ENCODE measurements at places on chromosomes 1 and 21. TPM values are rescaled to one million over a fixed set of nuclear protein-coding genes. Genes with fewer than 3 reads are reported as not detected.

GRCh38 chr1:213256438-213257087 is 205.5 kb downstream of the RPS6KC1 start:
- no peaks in the 10 kb centered on the region for H3K36me3 ChIP-seq
- no peaks in the 10 kb centered on the region for H3K27me3 ChIP-seq
- no peak overlapping the region for H3K27ac ChIP-seq
- no peaks in the 10 kb centered on the region for H3K4me1 ChIP-seq

- no peak overlapping the region for H3K27ac ChIP-seq
- no peaks in the 10 kb centered on the region for H3K36me3 ChIP-seq
- H3K4me1 ChIP-seq, result no peaks in the 10 kb centered on the region
- no peak for DNase-seq
These were observed 23.1 kb downstream of the ZMYND12 start for GRCh38 chr1:42432714-42433113.

DNA sequence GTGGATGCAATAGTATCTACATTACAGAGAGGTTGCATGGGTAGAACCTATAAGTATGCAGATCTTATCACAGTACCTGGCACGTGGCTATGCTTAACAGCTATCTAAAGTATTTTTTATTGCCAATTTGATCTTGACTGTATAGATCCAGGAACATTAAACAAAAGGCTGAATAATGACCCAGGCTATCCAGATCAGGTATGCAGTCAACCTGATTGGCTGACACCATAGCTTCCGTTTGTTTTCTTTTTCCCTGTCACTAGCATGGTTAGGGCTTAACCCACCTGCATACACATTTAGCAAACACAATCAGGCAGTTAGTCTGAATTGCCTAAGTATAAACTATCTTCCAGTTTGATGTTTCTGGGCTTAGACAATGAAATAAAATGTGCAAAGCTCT is 264.9 kb upstream of the PLXNA2 start:
- no peaks in the 10 kb centered on the region for H3K27me3 ChIP-seq
- no peaks in the 10 kb centered on the region for H3K4me1 ChIP-seq
- H3K27ac ChIP-seq, result no peak overlapping the region
- no peak overlapping the region for H3K4me3 ChIP-seq
- H3K36me3 ChIP-seq, result no peaks in the 10 kb centered on the region
- no peak for DNase-seq

- H3K27me3 ChIP-seq, result no peaks in the 10 kb centered on the region
- no peaks in the 10 kb centered on the region for H3K36me3 ChIP-seq
- H3K4me3 ChIP-seq, result peak within 1 kb of the TSS; percentile 88
These were observed at the start of gene IFFO2 for GRCh38 chr1:18956193-18957135. Gene IFFO2, minus strand, starts transcription at chr1:18956676. Its CDS starts 344 bp downstream, at chr1:18956332.

DNA sequence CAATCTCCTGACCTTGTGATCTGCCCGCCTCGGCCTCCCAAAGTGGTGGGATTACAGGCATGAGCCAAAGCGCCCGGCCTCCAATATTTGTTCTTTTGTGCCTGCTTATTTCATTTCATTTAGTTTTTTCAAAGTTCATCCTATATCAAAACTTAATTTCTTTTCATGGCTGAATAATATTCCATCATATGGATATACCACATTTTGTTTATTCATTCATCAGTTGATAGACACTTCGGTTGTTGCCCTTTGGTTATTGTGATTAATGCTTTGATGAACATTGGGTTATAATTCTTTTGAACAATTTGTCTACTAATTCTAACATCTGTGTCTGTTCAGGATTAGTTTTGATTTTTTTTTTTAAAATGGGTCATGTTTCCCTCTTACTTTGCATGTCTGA is 41.7 kb downstream of the SFPQ start:
- no peaks in the 10 kb centered on the region for H3K27me3 ChIP-seq
- H3K4me3 ChIP-seq, result no peak overlapping the region
- no peaks in the 10 kb centered on the region for H3K36me3 ChIP-seq
- no peak for DNase-seq
- no peaks in the 10 kb centered on the region for H3K4me1 ChIP-seq

GRCh38 chr1:197706601-197707000 is 68.7 kb downstream of the DENND1B start:
- no peak overlapping the region for H3K27ac ChIP-seq
- DNase-seq, result no peak
- H3K4me3 ChIP-seq, result no peak overlapping the region
- H3K4me1 ChIP-seq, result no peaks in the 10 kb centered on the region
- no peaks in the 10 kb centered on the region for H3K36me3 ChIP-seq
- no peaks in the 10 kb centered on the region for H3K27me3 ChIP-seq

- H3K4me3 ChIP-seq, result no peak overlapping the region
- H3K36me3 ChIP-seq, result no peaks in the 10 kb centered on the region
- no peaks in the 10 kb centered on the region for H3K4me1 ChIP-seq
- no peak for DNase-seq
These were observed 15.9 kb downstream of the HSPA13 start for GRCh38 chr21:14366998-14367397.

GRCh38 chr1:40133312-40133665 is 27.9 kb upstream of the RLF start:
- peak overlapping the region; percentile 32 for H3K4me3 ChIP-seq
- DNase-seq, result no peak
- H3K27ac ChIP-seq, result no peak overlapping the region
- H3K36me3 ChIP-seq, result no peaks in the 10 kb centered on the region
- peaks cover 59% of the 10 kb centered on the region for H3K27me3 ChIP-seq
- peaks cover 4% of the 10 kb centered on the region for H3K4me1 ChIP-seq

DNA sequence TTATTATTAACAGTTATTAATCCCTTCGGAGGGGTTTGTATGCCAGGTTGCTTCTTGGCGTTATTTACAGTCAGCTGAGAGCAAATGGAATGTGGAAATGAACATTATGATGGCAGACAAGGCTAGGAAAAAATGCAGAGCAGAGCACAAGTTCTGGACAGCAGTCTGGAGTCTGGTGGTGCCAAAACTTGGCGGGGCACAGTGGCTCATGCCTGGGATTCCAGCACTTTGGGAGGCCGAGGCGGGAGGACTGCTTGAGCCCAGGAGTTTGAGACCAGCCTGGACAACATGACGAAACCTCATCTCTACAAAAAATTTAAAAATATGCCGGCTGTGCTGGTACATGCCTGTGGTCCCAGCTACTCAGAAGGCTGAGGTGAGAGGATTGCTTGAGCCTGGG is 67.6 kb downstream of the CDC7 start:
- no peak overlapping the region for H3K27ac ChIP-seq
- no peak overlapping the region for H3K4me3 ChIP-seq
- H3K4me1 ChIP-seq, result no peaks in the 10 kb centered on the region

GRCh38 chr1:212860713-212861581 is 2.9 kb downstream of the FLVCR1 start:
- no peaks in the 10 kb centered on the region for H3K36me3 ChIP-seq
- no peaks in the 10 kb centered on the region for H3K27me3 ChIP-seq
- H3K27ac ChIP-seq, result no peak overlapping the region
- no peak for DNase-seq
- H3K4me1 ChIP-seq, result peaks cover 17% of the 10 kb centered on the region
- no peak overlapping the region for H3K4me3 ChIP-seq

DNA sequence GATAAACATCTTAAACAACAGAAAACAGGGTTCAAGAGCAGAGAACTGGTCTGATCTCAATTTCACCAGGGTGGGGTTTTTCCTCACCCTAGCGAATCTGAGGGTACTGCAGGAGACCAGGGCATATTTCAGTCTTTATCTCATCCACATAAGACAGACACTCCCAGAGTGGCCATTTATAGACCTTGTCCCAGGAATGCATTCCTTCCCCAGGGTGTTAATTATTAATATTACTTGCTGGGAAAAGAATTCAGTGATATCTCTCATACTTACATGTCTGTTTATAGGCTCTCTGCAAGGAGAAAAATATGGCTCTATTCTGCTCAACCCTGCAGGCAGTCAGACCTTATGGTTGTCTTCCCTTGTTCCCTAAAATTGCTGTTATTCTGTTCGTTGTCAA is 84.1 kb downstream of the LYPLAL1 start:
- DNase-seq, result no peak
- no peaks in the 10 kb centered on the region for H3K27me3 ChIP-seq
- no peaks in the 10 kb centered on the region for H3K4me1 ChIP-seq
- H3K27ac ChIP-seq, result no peak overlapping the region

DNA sequence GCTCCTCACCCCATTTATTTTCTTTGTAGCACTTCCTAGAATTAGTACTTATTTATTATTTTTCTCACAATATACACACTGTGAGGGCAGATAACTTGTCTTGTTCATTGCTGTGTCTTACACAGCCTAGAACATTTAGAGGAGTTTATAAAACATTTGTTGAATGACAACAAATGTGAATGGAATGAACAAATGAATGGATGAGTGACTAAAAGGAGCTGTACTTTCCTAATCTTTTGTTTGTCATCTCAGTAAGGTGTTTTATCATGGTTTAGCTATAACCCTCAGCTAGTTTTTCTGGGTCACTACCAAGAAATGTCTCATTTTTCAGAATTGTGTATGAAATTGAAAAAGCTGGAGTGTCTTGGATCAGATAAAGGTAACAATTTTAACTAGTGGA is 239.3 kb upstream of the KCNK2 start:
- no peak for DNase-seq
- no peaks in the 10 kb centered on the region for H3K4me1 ChIP-seq
- no peaks in the 10 kb centered on the region for H3K27me3 ChIP-seq
- no peak overlapping the region for H3K27ac ChIP-seq
- H3K4me3 ChIP-seq, result no peak overlapping the region

GRCh38 chr1:14724246-14724645 is 125.8 kb downstream of the KAZN start:
- no peaks in the 10 kb centered on the region for H3K36me3 ChIP-seq
- H3K4me3 ChIP-seq, result no peak overlapping the region
- H3K27ac ChIP-seq, result no peak overlapping the region
- no peaks in the 10 kb centered on the region for H3K4me1 ChIP-seq
- no peak for DNase-seq

DNA sequence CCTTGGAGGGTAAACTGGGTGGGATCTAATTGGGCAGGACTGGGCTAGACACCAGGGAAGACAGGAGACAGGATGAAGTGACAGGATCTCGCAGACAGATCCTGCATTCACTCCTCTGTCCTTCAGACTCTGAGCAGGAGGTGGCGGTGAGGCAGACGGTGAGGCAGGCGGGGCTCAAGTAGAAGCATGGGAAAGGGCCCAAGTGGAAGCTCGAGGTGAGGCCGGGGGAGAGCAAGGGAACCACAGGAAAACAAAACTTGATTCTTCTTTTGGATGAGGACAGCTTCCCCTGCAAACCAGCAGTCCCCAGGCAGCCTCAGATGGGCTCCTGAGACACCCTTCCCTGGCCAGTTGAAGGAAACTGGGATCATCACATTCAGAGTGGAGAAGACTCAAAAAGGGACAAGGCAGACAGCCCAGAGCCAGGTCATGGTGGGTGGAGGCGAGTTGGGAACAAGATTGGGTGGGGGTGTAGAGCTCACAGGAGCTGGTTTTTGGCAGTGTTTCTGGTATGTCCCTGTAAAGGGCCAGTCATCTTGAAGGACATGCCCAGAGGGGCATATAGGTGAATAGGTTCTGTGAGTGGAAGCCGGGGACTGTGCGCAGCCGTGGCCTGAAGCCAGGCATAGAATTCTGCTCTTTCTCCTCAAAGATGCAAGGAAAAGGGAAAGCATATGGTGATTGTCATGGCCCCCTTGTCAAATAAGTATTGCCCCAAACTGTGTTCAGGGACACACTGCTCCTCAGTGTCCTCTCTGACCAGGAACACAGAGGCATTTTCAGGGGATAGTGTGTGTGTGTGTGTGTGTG is 18.0 kb downstream of the INKA2 start:
- H3K4me3 ChIP-seq, result no peak overlapping the region
- H3K27ac ChIP-seq, result peak overlapping the region; percentile 90
- peaks cover 68% of the 10 kb centered on the region for H3K4me1 ChIP-seq
- H3K27me3 ChIP-seq, result no peaks in the 10 kb centered on the region

- H3K4me3 ChIP-seq, result no peak overlapping the region
- DNase-seq, result no peak
- no peak overlapping the region for H3K27ac ChIP-seq
- H3K4me1 ChIP-seq, result no peaks in the 10 kb centered on the region
These were observed 36.0 kb downstream of the SYT6 start for GRCh38 chr1:114117654-114118053.

- peaks cover 23% of the 10 kb centered on the region for H3K4me1 ChIP-seq
- H3K36me3 ChIP-seq, result no peaks in the 10 kb centered on the region
These were observed 85.1 kb downstream of the ENAH start for GRCh38 chr1:225567789-225568188.

- no peak overlapping the region for H3K4me3 ChIP-seq
- H3K36me3 ChIP-seq, result no peaks in the 10 kb centered on the region
- no peaks in the 10 kb centered on the region for H3K27me3 ChIP-seq
- DNase-seq, result no peak
These were observed 20.6 kb downstream of the KIRREL1 start for GRCh38 chr1:158013840-158014730.

DNA sequence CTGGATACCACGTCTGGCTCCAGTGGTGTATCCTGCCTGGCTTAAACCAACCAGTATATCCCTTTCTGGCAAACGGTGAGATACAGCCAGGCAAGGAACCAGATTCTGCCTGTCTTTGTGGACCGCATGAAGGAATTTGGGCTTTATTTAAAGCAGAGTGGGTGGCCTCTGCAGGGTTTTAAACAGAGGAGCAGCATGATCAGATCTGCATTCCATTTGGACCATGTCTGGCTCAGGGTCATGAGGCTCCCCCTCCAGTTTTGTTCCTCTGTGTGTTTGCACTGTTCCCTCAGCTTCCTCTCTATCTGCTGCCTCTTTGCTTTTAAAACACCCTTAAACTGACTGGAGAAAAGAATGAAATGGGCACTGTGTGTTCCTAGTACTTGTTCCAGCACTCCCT is 195.0 kb downstream of the GIPC2 start:
- H3K4me1 ChIP-seq, result no peaks in the 10 kb centered on the region
- H3K36me3 ChIP-seq, result no peaks in the 10 kb centered on the region
- H3K27ac ChIP-seq, result no peak overlapping the region
- H3K27me3 ChIP-seq, result no peaks in the 10 kb centered on the region
- no peak for DNase-seq

- no peak overlapping the region for H3K27ac ChIP-seq
- no peaks in the 10 kb centered on the region for H3K4me1 ChIP-seq
- H3K27me3 ChIP-seq, result peaks cover 12% of the 10 kb centered on the region
- no peaks in the 10 kb centered on the region for H3K36me3 ChIP-seq
These were observed 4.2 kb downstream of the PROK1 start for GRCh38 chr1:110455151-110455550.

GRCh38 chr1:245131026-245131393 is 23.8 kb upstream of the KIF26B start:
- no peaks in the 10 kb centered on the region for H3K4me1 ChIP-seq
- no peaks in the 10 kb centered on the region for H3K36me3 ChIP-seq
- no peak overlapping the region for H3K27ac ChIP-seq
- peaks cover 5% of the 10 kb centered on the region for H3K27me3 ChIP-seq
- DNase-seq, result no peak

GRCh38 chr1:234776256-234776875 is 166.4 kb upstream of the IRF2BP2 start:
- H3K4me3 ChIP-seq, result no peak overlapping the region
- H3K36me3 ChIP-seq, result no peaks in the 10 kb centered on the region
- H3K27me3 ChIP-seq, result peaks cover 49% of the 10 kb centered on the region
- DNase-seq, result no peak

- no peaks in the 10 kb centered on the region for H3K36me3 ChIP-seq
- H3K4me1 ChIP-seq, result peaks cover 17% of the 10 kb centered on the region
- H3K27ac ChIP-seq, result peak overlapping the region; percentile 27
- H3K27me3 ChIP-seq, result no peaks in the 10 kb centered on the region
These were observed 158.7 kb upstream of the IRF2BP2 start for GRCh38 chr1:234768569-234769283.

- no peaks in the 10 kb centered on the region for H3K36me3 ChIP-seq
- no peaks in the 10 kb centered on the region for H3K27me3 ChIP-seq
- H3K4me3 ChIP-seq, result no peak overlapping the region
- DNase-seq, result no peak
- no peak overlapping the region for H3K27ac ChIP-seq
- no peaks in the 10 kb centered on the region for H3K4me1 ChIP-seq
These were observed 66.6 kb downstream of the MAP3K21 start for GRCh38 chr1:233393926-233394680.

The FCRL2 gene
- not detected for total RNA-seq

The OR2T11 gene
- not detected for total RNA-seq

The IFNLR1 gene
- total RNA-seq, result 3.7 TPM

The NUP210L gene
- 0.45 TPM for total RNA-seq

The LORICRIN gene
- total RNA-seq, result not detected

The CHI3L1 gene
- 0.17 TPM for total RNA-seq

The TMEM35B gene
- total RNA-seq, result 5.0 TPM

The THEM5 gene
- total RNA-seq, result not detected
